ENCODE measurements at places on chromosomes 6 and 20. TPM values are rescaled to one million over a fixed set of nuclear protein-coding genes. Genes with fewer than 3 reads are reported as not detected.

AGER gene
- polyA plus RNA-seq, result 1.7 TPM

RAD21L1 gene
- polyA plus RNA-seq, result not detected

RPN2 gene
- 73.2 TPM for polyA plus RNA-seq

BPIFB1 gene
- not detected for polyA plus RNA-seq

DEFB124 gene
- polyA plus RNA-seq, result 0.20 TPM

DNA sequence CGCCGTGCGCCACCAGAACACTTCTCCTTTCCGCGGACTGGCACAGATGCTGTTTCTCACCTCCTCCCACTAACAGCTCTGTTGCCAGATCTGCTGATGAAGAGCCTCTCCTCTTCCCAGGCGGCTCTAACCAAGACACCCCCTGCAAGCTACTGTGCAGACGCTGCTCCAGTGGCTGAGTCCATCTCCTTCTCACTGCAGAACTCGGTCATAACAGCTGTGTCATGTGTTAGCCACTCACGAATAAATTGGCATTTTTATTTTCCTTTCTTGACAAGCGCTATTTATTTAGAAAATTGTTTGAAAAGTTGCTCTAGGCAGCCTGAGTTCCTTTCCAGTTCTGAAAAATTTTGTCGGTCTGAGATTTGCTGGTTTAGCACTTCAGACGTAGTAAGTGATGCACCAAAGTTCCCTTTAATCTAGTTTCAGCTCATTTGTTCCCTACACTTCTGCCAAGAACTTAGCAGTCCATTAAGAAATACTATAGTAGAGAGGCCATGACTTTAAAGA is 12.8 kb upstream of the PLEKHG1 start:
- no peak overlapping the region for H3K4me3 ChIP-seq
- no peak overlapping the region for H3K27ac ChIP-seq
- DNase-seq, result no peak

GRCh38 chr6:32146287-32146686 is 5.5 kb downstream of the PRRT1 start:
- H3K27me3 ChIP-seq, result no peaks in the 10 kb centered on the region
- DNase-seq, result no peak
- no peak overlapping the region for H3K4me3 ChIP-seq
- H3K27ac ChIP-seq, result no peak overlapping the region
- H3K4me1 ChIP-seq, result no peaks in the 10 kb centered on the region

- H3K27ac ChIP-seq, result no peak overlapping the region
- no peaks in the 10 kb centered on the region for H3K27me3 ChIP-seq
- H3K4me3 ChIP-seq, result no peak overlapping the region
- no peak for DNase-seq
- peaks cover 4% of the 10 kb centered on the region for H3K4me1 ChIP-seq
- H3K36me3 ChIP-seq, result no peaks in the 10 kb centered on the region
Measured at GRCh38 chr6:119647309-119647708, 297.7 kb upstream of the MAN1A1 start.

DNA sequence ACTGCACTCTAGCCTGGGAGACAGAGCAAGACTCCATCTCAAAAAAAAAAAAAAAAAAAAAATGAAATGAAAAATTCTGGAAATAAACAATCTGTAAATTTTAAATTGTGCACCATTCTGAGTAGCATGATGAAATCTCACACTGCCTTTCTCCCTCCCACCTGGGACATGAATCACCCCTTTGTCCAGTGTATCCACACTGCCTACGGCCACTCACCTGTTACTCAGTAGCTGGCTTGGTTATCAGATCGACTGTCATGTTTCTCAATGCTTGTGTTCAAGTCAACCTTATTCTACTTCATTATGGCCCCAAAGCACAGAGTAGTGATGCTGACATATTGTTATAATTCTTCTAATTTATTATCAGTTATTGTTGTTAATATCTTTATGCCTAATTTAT is 58.7 kb upstream of the MTHFD1L start:
- no peaks in the 10 kb centered on the region for H3K4me1 ChIP-seq
- H3K36me3 ChIP-seq, result no peaks in the 10 kb centered on the region
- no peak overlapping the region for H3K27ac ChIP-seq
- H3K27me3 ChIP-seq, result no peaks in the 10 kb centered on the region
- H3K4me3 ChIP-seq, result no peak overlapping the region

DNA sequence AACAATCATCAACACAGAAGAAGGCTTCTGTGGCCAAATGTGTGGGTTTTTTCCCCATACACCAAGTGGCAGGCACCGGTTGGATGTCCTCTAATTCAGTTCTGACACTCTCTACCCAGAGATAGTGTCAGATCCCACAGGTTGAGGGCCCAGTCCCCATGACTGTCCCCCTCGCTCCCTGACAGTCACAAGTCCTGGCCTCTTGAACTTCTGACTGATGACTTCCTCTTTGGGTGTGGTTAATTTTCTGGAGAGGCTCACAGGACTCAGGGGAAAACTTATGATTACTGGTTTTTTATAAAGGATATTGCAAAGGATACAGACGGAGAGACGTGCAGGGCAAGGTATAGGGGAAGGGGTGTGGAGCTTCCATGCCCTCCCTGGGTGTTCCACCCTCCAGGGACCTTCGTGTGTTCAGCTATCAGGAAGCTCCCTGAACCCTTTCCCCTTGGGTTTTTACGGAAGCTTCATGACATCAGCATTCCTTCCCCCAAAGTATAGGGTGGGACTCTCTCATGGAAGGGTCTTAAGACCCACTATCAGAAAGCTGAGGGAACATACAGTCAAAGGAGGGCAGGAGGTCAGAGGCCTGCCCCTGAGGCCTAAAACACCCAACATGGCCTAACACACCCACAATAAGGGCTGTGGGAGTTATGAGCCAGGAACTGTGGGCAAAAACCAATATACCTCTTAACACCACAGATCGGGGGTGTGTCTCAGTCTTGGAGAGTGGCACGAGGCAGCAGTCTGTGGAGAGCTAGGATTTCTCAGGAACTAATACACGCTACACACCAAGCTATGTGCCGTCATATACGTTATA is 33.3 kb downstream of the FARS2 start:
- H3K4me1 ChIP-seq, result no peaks in the 10 kb centered on the region
- H3K36me3 ChIP-seq, result no peaks in the 10 kb centered on the region
- no peaks in the 10 kb centered on the region for H3K27me3 ChIP-seq
- no peak for DNase-seq

DNA sequence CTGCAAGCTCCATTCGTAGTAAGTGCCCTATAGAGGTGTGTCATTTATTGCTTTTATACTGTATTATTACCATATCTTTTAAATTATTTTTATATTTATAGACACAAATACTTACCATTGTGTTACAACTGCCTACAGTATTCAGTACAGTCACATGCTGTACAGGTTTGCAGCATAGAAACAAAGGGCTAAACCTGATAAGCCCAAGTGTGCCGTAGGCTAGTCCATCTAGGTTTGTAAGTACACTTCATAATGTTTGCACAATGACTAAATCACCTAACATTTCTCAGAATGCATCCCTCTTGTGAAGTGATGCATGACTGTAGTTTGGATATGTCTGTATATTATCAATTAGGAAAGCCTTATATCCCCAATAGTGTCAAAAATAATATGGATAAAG is 122.8 kb downstream of the CLVS2 start:
- no peak for DNase-seq
- no peaks in the 10 kb centered on the region for H3K27me3 ChIP-seq
- H3K36me3 ChIP-seq, result no peaks in the 10 kb centered on the region
- H3K4me1 ChIP-seq, result no peaks in the 10 kb centered on the region
- H3K4me3 ChIP-seq, result no peak overlapping the region

DNA sequence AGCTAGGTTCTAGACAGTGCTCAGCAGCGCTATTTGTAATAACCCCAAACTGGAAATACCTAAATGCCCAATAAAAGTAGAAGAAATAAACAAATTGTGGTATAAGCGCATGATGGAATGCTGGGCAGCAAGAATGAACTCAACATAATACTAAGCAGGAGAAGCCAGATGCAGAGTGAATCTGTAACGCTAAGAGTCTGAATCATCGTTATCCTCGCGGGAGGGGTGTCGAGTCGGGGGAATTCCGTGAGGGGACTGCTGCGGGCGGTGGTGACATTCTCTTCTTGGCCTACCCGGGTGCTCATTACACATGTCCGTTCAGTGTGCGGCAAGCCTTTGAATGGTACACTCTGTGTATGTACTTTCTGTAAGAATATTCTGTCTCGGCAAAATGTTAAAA is 83.7 kb downstream of the SULF2 start:
- H3K4me3 ChIP-seq, result no peak overlapping the region
- H3K27me3 ChIP-seq, result no peaks in the 10 kb centered on the region
- no peak for DNase-seq
- no peaks in the 10 kb centered on the region for H3K36me3 ChIP-seq

GRCh38 chr6:105779110-105779509 is 307.0 kb upstream of the PRDM1 start:
- no peak overlapping the region for H3K27ac ChIP-seq
- H3K27me3 ChIP-seq, result no peaks in the 10 kb centered on the region

Data from adrenal gland (tissue), 19 donors.